ENCODE measurements at places on chromosomes 12 and 14.

- DNase-seq, result no peak
Observed at GRCh38 chr14:34087571-34087970, 136.7 kb upstream of the EGLN3 start.

DNA sequence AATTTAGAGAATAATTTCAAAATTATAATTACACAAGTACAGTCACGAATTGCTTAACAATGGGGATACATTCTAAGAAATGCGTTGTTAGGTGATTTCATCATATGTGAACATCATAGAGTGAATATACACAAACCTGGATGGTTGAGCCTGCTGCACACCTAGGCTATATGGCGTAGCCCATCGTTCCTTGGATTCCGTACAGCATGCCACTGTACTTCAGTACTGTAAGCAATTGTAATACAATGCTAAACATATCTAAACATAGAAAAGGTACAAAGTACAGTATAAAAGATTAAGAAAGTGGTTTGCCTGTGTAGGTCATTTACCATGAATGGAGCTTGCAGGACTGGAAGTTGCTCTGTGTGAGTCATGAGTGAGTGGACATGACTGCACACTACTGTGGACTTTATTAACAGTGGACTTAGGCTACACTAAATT, 286.2 kb downstream of the CACNA1C start:
- no peak for DNase-seq

GRCh38 chr12:69999561-69999960, 174.5 kb downstream of the MYRFL start:
- DNase-seq, result no peak

GRCh38 chr12:123762715-123763052, 583 bp downstream of the DNAH10 start:
- DNase-seq, result no peak

- no peak for DNase-seq
Observed at GRCh38 chr12:48142818-48143674, 14.3 kb downstream of the ASB8 start.

GRCh38 chr14:31090883-31091764, 64.9 kb upstream of the STRN3 start:
- DNase-seq, result peak; percentile 69

GRCh38 chr12:53952871-53953734, 1.6 kb upstream of the HOXC12 start:
- peak; percentile 60 for DNase-seq

DNA sequence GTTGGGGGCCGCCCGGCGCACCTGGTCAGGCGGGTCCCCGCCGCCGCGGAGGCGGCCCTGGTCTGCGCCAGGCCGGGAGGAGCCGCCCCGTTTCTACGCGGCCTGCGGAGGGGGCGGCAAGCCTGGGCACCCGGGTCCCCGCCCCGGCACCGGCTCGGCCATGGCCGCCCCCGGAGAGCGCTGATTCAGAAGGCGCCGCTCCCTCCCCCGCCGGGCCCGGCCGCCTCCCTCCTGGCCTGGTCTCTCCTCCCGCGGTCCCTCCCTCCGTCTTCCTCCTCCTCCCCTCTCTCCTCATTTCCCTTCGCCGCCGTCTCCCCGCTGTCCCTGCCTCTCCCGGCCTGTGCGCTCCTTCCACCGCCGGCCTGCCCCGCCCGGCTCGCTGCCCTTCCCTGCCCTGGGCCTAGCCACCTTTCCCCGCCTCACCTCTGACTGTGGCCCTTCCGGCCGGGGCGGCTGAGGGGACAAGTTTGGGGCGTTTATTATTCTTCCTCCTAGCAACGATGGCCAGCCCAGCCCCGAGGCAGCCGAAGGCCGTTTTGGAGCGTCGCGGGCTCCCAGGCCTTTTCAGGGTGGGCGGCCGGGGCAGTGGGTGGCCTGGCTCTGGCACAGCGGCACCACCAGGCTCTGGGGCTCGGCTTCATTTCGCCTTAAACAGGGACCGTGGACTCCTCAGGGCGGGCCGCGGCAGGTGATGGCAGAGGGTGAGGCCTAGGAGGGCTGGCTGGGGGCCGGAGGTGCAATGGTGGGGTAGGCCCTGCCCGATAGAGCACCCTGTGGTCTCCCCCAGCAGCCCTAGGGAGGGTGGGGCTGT, 768 bp downstream of the CEP170B start:
- DNase-seq, result peak; percentile 91

GRCh38 chr12:67991158-67991557, 1.9 kb downstream of the IFNG-AS1 start:
- DNase-seq, result no peak

DNA sequence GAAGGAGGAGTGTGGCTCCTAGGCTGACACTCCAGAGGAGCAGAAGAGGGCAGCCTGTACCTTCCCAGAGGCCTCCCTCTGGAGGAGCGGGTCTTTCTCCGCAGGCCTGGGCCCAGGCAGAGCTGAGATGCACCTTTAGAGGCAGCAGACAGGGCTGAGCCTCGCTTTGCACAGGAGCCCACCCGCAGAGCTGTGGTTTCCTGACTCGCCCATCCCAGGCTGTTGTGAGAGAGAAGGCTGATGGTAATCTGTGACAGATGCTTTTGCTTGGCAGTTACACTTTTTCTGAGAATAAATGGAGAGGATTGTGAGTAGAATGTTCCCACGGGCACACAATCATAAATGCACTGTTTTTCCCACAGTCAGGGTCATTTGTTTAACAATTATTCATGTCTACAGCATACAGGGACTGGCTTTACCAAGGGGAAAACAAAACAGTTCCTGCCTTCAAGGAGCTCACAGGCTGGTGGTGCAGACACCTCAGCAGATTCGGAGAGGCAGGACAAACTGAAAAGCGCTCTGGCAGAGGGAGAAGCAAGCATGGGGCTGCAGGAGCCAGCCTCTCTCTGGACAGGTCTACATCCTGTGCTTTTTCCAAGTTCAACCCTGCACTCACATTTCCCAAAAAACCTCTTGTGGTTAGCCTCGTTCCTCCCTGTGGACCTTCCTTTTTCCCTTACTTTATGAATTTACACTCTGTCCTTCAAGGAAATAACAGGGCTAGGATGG, 13.9 kb downstream of the EVL start:
- no peak for DNase-seq

DNA sequence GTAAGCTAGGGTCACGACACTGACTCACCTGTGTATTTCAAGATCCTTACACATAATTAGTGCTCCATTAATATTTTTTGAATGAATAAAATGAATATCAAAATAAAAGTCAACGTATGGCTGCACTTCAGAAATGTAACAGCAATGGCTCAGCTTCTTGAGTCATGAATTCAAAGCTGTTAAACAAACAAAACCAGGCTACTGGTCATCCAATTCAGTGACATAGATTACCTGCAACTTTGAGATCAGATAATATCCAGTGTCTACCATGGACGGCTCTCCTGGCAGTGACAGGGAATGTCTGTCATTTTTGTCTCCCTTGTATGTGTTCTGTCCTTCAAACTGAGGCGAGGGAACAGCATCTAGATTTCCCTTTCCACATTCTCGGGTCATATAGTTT, 225.6 kb downstream of the EFCAB11 start:
- no peak for DNase-seq

- DNase-seq, result no peak
Observed at GRCh38 chr12:93127582-93128331, 198.7 kb upstream of the EEA1 start.

DNA sequence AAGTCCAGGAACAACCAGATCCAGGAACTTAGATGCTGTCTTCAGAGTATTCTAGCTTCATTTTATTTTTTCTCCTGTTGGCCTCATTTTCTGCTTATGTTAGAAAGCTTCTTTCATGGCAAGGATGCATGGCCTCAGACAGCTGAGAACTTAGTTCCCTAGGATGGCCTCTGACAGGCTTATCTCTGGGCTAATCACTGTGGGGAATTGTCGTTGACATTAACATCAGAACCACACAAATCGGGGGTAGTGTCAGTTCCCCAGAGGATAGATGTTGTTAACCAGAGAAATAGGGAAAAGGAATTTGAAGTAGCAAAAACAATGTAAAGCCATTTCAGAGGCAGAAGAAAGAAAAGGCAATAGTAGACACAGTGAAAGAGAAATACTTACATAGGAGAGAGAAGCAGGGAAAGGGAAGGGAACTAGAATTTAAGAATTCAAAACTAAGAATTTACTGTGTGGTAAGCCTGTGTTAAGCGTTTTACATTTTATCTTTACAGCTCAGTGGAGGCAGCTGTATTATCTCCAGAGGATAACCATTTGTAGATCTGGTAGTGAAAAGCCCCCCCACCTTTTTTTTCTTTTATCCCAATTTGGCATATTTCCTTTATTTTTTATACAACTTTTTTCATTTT, 21.8 kb downstream of the FUT8 start:
- no peak for DNase-seq

DNA sequence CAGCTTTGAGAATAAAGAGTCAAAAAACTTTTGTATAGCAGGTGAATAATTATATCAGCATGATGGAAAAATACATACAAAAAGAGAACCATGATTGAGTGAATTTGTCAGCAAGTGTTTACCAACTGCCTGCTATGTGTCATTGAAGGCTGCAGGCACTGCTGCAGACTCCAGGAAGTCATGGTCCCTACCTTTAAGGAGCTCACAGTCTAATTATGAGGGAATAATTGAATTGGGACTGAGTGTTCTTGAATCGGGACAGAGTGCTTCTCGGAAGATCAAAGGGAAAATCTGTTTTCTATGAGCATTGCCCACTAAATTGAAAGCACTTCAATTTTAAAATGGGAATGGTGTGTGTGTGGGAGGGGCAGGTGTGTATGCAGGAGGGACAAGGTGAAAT, 9.5 kb downstream of the OR10AD1 start:
- DNase-seq, result no peak

DNA sequence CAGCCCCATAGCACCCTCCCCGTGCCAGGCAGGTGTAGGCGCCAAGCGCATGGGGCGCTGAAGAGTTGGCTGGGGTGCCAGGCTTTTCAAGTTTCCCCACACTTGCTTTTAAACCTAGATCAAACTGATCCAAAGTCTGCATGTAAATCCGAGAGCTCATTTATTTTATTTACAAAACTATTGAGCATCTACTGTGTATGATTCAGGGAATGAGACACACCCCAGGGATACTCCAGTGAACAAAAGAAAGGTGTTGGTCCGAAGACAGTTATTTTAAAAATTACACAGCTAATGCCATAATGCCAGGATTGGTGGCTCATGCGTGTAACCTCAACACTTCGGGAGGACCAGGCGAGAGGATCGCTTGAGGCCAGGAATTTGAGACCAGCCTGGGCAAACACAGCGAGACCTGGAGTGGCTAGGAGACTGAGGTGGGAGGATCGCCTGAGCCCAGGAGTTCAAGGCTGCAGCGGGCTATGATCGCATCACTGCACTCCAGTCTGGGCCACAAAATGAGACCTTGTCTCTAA, 780 bp upstream of the SLC41A2 start:
- no peak for DNase-seq

DNA sequence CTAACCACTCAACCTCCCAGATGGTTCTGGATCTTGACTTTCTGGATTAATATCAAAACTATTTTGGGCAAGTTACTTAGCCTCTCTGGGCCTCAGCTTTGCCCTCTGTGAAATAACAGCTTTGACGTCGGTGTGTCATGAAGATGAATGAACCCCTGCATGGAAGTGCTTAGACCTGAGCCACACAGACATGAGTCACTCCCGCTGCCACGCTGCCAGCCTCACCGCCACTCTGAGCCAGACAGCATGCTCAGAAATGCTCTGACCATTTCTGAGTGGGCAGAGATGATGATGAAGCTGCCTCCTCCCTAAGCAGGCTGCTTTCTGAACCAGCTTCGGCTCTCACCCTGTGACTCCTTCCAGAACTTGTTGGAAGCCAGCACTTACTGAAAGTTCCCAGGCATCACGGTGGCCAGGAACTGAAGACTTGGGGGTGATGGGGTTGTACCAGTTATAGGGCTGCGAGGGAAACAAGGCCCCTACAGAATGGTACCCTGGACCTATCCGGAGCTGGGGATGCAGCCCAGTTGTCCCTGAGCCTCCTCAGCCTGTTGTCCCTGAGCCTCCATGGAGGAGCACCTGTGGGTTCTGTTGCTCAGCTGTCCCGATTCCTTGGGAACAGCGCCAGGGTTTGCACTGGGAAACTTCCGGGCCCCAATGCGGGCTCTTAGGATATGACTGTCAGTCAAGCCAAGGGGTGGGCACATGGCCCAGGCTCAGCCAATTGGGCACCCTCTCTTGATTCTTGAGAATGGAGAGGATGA, 2.0 kb upstream of the CCDC197 start:
- DNase-seq, result peak; percentile 78

DNA sequence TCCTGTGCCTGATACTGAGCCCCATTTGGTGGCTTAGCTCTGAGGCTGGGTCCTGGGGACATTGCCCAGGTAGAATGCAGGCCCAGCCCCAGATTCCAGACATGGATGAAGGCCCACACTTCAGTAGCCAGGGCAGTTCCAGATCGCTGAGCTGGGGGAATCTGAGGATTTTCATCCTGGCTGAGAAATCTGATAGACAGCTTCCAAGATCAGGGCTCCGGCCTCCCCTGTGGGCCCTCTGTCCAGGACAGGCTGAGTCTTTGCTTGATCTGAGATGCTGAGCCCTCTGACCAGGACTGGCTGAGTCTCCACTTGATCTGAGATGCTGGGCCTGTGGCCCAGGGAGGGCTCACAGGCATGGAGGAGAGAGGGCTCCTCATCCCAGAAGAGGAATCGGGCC, 3.3 kb upstream of the RASAL1 start:
- no peak for DNase-seq

DNA sequence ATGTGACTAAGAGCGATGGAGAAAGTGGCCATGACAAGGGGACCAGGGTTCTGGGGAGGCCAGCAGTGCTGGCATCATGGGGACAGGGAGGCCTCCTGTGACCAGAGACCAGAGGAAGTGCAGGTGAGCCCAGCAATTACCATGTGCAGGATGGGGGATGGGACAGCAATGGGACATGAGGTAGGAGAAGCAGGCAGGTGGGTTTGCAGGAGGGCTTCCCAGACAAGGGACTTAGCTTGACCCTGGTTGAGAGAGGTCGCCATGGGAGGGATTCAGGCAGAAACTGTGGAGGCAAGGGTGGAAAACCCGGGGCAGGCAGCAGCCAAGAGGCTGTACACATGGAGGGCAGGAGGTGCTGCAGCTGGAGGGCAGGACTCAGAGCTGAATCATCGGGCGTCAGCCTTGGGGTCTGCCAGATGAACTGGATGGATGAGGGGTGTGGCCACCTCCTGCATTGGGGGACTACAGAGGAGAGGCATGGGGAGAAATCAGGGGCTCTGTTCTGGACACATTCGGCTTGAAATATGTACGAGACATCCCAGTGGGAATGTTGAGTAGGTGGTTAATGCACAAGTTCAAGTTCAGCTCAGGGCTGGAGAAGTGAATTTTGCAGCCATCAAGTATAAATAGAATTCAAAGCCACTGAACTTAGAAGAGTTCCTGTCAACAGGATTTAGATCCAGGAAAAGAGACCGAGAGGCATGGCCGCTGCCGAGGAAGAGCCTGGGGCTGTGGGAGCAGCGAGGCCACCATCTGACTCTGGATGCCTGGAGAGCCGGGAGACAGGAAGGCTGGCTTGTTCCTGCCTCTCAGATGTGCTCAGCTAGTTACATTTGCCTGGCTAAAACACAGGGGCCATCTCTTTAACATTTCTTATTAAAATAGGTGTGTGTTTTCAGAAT, 36.6 kb downstream of the SFSWAP start:
- DNase-seq, result no peak

GRCh38 chr12:16346958-16347357, 487 bp upstream of the MGST1 start:
- DNase-seq, result no peak

All from AG08396 (cell line).